Spleen (tissue), 13 donors: ENCODE measurements at places on chromosomes 16 and 17. TPM values are rescaled to one million over a fixed set of nuclear protein-coding genes. Genes with fewer than 3 reads are reported as not detected.

Gene ZG16
- total RNA-seq = not detected

Gene ABCC12
- total RNA-seq = not detected

Gene ZNF768
- total RNA-seq = 24.1 TPM

Gene ADAD2
- total RNA-seq = 6.4 TPM

Gene KRTAP4-5
- total RNA-seq = not detected

Gene SLFN11
- 56.6 TPM for total RNA-seq

Gene NTN1
- 0.43 TPM for total RNA-seq

Gene ODAD4
- not detected for total RNA-seq

Gene ZNF500
- 32.3 TPM for total RNA-seq

Gene LGALS9B
- total RNA-seq = not detected

Gene PTX4
- total RNA-seq = 0.44 TPM

Gene RAB37
- total RNA-seq = 29.2 TPM

Gene ENPP7
- total RNA-seq = 0.51 TPM

Gene C1QL1
- total RNA-seq = not detected

Gene INPP5K
- total RNA-seq = 43.1 TPM

Gene HES7
- total RNA-seq = not detected

Gene PARD6A
- total RNA-seq = 13.8 TPM

Gene KPNB1
- 259 TPM for total RNA-seq

Gene SOX8
- total RNA-seq = 1.6 TPM

Gene ZSCAN10
- not detected for total RNA-seq

Gene SPAG5
- 14.3 TPM for total RNA-seq

Gene C16orf92
- total RNA-seq = not detected

Gene GAS2L2
- not detected for total RNA-seq

Gene RPL19
- total RNA-seq = 2,079 TPM

Gene TNFRSF13B
- total RNA-seq = 51.2 TPM

Gene CAVIN1
- 133 TPM for total RNA-seq

Gene SLC7A5
- total RNA-seq = 24.2 TPM

Gene LDHD
- total RNA-seq = 0.76 TPM

Gene RFFL
- total RNA-seq = 37.2 TPM

Gene DHODH
- total RNA-seq = 8.5 TPM

Gene SMIM36
- total RNA-seq = not detected

Gene ZNF629
- total RNA-seq = 11.9 TPM

Gene IRX6
- 1.9 TPM for total RNA-seq

Gene KRT36
- total RNA-seq = 0.27 TPM

Gene NECAB2
- total RNA-seq = 1.5 TPM

Gene SGCA
- total RNA-seq = 1.2 TPM

Gene KRTAP1-5
- not detected for total RNA-seq

Gene NAGS
- 0.72 TPM for total RNA-seq

Gene G6PC1
- total RNA-seq = not detected

Gene CCDC43
- total RNA-seq = 18.7 TPM

Gene HOXB7
- total RNA-seq = 3.1 TPM
